Stimulated activated naive CD4-positive, alpha-beta T cell treated with Interleukin-2 at 50 U/mL for 16 hours (primary cell): ENCODE measurements at places on chromosomes 4 and X.

DNA sequence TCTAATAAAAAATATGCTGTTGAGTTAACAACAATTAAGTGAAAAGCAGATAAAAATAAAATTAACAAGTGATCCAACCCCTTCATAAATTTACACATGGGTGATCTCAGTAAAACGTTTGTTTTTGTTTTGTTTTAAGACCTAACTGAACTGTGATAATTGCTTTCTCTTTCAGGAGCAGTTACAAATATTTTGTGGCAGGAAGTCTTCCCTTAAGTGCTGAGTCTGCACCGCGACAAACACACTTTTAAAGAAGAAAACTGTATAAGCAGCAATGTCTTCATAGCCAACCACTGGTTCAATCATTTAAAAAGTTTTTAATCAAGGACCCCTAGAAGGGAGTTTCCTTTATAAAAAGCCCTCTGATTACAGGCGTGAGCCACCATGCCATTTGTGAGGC is 53.7 kb upstream of the NFKB1 start:
- no peak for DNase-seq

DNA sequence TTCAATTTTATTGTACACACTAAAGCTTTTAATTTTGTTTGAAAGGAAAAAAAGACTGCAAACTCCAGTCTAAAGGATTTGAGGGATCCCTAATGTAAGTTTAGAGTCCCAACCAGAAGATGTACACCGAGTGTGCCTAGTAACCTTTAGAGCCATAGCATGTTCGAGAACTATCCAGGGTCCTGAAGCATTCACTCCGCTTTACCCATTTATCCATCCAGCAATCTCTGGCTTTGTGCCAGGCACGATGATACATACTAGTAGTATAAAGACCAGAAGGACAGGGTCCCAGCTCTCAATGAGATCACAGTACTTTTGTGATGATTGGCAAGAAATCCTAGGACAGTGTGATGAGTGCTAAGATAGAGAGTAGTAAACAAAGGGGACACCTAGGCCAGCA is 168.7 kb downstream of the STK32B start:
- no peak for DNase-seq

- DNase-seq: no peak
Measured at GRCh38 chrX:125205133-125205917, 114.3 kb upstream of the TEX13C start.

DNA sequence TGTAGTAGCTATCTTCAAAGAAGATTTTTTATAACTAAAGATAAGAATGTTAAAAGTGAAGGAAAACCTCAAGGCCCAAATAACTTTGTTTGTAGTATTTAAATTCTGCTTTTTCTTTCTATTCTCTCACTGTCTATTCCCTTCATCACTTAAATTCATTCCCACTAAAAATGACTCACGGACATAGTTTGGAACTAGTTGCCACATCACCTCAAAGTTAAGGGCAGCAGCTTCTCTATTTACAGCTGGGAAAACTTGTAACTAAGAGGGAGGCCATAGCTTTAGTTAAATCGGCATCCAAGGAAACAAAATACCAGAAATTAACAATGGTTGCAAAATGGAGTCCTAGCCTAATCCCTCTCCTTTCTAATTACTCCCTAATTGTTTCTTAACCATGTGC is 325.4 kb upstream of the MAGEB2 start:
- no peak for DNase-seq

GRCh38 chr4:39255266-39255665 is 72.9 kb downstream of the WDR19 start:
- no peak for DNase-seq

DNA sequence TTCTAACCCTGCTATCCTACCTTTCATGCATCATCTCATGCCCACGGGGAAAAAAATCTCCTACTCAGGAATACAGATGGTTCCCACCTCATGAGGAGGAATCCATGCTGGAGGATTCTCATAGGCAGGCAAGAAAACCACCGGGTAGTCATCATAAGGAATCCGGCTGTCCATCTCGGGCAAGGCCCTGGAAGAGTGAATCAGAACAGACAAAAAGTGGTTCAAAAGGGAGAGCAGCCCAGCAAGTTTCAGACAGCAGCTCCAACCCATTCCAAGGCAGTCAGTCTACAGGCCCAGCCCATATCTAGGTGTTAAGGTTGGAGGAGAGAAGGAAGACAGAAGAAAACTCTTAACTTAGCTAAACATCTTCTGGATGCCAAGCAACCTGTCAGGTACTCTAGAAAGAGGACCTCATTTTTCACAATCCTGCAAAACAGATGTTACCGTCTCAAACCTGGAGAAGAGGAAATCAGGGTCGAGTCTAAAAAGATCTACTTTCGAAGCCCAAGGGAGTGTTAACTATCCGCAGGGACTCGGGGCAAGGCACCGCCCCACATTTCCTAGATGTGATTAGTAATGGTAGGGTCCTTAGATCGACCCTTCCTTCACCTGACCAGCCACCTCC is 447 bp downstream of the PDZD11 start:
- no peak for DNase-seq

GRCh38 chrX:101009090-101009489 is 39.6 kb downstream of the ARL13A start:
- DNase-seq: no peak

DNA sequence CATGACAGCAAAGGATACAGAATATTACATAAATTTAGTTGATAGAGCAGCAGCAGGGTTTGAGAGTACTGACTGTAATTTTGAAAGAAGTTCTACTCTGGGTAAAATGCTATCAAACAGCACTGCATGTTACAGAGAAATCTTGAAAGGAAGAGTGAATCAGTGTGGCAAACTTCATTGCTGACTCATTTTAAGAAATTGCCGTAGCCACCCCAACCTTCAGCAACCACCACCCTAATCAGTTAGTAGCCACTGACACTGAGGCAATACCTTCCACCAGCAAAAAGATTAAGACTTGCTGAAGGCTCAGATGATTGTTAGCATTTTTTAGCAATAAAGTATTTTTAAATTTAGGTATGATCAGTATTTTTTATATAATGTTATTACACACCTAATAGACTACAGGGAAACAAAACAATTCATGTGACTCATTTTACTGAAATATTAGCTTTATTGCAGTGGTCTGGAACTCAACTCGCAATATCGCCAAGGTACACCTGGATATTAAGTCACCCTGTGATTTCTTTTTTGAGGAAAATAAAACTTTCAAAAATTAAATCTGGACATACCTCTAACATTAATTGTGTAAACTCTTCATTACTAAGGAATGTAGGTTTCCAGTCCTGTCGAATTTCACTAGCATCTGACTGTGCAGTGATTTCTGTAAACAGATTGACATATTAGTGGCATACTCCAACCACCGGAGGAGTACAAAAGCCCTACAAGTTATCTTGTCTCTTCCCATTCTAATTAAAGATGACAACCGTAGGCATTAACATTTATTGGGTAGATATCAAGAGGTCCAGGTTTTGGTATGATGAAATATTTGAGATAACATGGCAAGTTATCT is 71.1 kb downstream of the CLOCK start:
- no peak for DNase-seq

DNA sequence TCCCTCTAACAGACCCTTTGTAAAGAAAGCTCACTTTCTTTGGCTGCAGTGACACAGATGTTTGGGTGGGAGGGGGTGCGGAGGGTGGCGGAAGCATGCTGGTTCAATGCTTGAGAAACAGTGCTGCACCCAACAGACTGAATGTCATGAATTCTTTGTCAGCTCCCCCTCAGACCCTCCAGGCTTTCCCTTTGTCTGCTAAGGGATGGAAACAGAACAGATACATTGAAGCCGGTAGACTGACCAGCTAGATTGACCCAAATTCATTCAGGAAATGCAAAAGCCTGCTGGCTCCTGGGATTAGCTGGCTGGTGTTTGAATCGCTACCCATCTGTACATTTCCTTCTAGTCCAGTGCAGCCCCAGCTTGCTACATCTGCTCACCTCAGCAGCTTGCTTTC is 90.8 kb upstream of the PAK3 start:
- DNase-seq: no peak
